ENCODE measurements at places on chromosomes 5 and 9.

- DNase-seq = no peak
Measured at GRCh38 chr5:152144556-152144955, 219.9 kb upstream of the GLRA1 start.

GRCh38 chr9:132591751-132592314, 9.4 kb downstream of the BARHL1 start:
- no peak for DNase-seq

DNA sequence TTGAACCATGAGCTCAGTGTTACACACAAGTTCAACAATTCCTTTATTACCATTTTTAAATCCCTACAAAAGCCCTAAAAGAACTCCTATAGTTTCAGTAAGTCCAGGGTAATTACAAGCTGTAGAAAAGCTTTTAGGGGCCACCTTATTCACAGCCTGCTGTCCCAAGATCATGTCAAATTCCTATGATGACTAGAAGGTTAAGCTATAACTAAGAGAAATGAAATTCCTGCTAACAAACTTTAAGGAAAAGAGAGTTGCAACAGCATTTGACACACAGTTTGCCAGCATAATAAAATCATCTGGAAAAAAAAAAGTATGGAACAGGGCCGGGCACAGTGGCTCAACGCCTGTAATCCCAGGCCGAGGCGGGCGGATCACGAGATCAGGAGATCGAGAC, 31.5 kb downstream of the TMEM245 start:
- DNase-seq = no peak

DNA sequence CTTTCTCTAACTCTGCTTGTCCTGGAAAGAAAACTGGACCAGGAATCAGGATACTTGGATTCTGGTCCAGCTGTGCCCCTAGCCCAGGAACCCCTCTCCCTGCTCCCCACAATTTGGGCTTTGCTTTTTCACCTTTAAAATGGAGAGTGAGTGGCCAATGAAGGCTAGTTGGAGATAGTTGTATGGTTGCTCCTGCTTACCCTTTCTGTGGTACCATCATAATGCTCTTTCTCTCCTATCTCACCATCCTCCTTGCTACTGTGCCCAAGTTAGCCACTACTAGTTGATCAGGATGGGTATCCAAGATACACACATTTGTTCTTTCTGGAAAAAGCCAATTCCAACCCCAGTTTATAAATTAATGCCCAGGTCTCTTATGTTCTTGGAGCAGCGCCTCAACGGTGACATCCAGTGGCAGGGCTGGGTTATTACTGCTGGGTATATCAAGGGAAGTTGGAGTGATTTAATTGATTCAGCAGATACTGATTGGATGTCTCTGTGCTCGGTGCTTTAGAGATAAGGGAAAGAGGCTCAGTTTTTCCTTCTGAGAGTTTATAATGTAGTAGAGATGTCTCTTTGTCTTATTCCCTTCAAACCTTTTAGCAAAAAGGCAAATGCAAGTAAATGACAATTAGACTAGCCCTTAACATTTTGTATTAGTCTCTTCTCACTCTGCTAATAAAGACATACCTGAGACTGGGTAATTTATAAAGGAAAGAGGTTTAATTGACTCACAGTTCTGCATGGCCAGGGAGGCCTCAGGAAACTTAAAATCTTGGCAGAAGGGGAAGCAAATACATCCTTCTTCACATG, 38.5 kb downstream of the FAXDC2 start:
- DNase-seq = peak; percentile 67

DNA sequence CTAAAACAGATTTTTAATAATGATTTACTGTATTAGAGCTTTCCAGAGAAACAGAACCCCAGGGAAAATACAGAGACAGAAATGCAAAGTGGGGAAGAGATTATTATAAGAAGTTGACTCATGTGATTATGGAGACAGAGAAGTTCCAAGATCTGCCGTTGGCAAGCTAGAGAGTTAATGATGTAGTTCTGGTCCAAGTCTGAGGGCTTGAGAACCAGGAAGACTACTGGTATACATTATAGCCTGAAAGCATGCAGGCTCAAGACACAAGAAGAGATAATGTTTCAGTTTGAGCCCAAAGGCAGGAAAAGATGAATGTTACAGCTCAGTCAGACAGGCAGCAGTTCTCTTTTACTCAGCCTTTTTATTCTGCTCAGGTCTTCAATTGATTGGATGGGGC, 98.8 kb upstream of the NFIL3 start:
- DNase-seq = no peak

DNA sequence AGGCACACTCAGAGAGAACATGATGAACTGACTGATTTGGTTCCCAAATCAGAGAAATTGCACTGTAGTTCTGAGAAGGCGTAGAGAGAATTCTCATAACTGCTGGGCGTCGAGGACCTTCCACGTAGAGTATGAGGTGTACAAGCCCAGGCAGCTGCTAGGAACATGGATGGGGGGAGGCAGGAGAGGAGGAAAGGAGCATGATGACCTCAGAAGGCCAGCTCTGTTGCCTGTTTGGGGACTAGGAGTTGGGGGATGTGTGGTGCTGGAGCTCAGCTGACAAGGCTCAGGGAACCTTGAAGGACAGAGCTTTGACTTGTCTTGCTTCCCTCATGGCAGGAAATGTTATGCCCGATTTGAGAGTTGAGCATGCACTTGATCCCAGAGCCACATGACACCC, 485.4 kb downstream of the IRX1 start:
- no peak for DNase-seq

- DNase-seq = peak; percentile 60
Measured at GRCh38 chr9:92668746-92669526, 995 bp downstream of the IPPK start.

- DNase-seq = no peak
Measured at GRCh38 chr5:100119903-100120302, 415.3 kb upstream of the FAM174A start.

DNA sequence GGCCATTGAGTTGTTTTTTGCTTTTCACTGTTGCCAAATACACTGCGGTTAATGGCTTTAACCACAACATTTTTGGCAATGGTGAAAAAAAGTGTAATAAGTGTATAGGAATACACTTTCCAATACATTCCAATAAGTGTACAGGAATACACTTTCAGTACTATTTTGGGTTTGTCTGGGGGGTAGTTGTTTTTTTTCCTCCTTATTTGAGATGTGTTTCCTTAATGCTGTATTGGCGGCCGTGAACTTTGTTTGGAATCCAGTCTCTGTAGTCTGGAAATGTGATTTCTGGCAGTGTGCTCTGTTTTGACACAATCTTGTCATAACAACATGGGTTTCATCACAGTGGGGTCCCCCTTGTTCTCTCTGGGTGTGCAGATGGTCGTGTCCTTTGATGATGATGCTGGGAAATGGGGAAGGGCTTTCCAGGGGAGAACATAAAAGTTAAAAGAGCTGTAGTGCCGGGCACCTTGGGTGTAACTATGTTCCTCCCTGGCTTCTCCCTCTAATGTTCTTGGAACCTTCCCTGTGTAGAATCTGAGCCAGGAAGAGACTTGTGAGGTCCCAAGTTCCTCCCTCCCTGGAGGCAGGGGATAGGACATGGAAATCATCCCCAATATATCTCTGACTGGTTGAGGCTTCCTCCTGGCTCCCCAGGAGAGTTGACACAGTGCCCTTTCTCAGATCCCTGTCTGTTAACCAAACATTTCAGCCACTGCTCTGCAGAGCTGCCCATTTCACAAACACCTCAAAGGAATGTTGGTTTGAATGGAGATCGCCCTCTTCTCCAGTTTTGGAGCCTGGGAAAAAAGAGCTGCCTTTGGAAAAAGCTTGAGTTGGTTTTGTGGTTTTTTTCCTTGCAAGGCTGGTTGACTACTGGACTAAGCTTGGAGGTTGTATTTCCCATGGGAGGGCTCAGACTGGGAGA, 44.8 kb downstream of the RCL1 start:
- no peak for DNase-seq

GRCh38 chr5:150530951-150531588, 23.1 kb downstream of the NDST1 start:
- DNase-seq = no peak

- no peak for DNase-seq
Measured at GRCh38 chr9:16960084-16960483, 89.6 kb upstream of the BNC2 start.

- no peak for DNase-seq
Measured at GRCh38 chr5:74916831-74917710, 50.9 kb upstream of the FAM169A start.

DNA sequence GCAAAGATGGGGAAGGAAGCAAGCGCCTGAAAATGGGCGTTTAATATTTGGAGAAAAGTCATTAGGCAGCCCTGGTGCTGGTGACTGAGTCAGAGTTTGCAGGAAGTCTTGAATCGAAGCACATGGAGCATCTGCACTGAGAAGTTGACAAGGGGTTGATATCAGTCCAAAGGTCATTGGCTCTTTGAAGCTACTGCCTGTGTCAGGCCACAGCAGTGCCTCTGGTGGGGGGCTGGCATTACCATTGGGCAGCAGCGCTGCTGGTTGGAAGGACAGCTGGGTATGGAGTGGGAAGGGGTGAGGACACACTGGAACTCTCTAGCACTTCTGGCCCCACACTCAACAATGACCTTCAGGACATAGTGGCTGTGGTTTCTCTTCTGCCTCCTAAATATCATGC, 150.4 kb upstream of the ERCC6L2 start:
- no peak for DNase-seq
